Activated CD4-positive, CD25-positive, alpha-beta regulatory T cell (primary cell): ENCODE measurements at places on chromosomes 12 and 14.

- no peak for DNase-seq
These were observed 18.8 kb downstream of the TTC7B start for GRCh38 chr14:90797451-90797850.

- DNase-seq: no peak
These were observed 333.7 kb upstream of the OR4E1 start for GRCh38 chr14:22007363-22007762.

GRCh38 chr12:72369423-72369959, 97.3 kb downstream of the TRHDE start:
- DNase-seq: no peak

- DNase-seq: no peak
These were observed 56.2 kb downstream of the FNTB start for GRCh38 chr14:65042731-65043372.

DNA sequence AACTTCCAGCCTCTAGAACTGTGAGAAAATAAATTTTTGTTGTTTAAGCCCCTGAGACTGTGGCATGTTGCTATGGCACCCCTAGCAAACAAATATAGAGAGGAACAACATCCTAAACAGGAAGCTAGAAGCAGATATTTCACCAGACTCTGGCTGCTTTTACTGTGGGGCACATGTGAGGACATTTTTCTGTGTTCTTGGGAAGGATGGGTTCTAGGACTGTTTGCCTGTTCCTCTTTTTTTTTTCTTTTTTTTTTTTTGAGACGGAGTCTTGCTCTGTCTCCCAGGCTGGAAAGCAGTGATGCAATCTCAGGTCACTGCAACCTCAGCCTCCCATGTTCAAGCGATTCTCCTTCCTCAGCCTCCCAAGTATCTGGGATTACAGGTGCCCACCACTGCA, 4.2 kb upstream of the HRK start:
- no peak for DNase-seq

- no peak for DNase-seq
These were observed 98.0 kb downstream of the BBS10 start for GRCh38 chr12:76250256-76250655.

- DNase-seq: peak; percentile 54
These were observed 5.8 kb downstream of the TMEM253 start for GRCh38 chr14:21106498-21107282.

DNA sequence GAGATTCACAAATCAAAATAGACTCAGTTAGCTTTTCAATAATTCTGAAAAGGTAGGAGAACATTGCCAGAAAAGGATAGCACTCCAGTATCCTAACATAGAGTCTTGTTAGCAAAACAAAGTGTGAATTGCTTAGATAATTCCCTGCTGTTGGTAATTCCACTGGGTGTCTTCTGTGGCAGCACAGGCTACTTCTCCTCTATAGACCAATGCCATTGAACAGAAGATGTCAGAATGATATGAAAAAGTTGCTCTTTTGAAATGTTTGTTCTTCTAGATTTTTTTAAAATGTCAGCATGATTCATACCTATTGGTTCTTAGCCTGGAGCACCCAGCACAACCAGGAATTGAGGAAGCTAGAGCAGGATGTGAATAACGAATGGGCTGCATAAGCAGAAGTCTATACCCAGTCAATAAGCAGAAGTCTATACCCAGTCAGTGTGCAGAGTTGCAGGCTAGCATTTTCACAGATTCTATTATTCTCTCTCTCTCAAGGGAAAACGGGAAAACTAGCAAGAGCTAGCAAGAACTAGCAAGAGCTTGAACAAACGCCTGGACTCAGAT, 112.8 kb downstream of the SYT1 start:
- DNase-seq: no peak

DNA sequence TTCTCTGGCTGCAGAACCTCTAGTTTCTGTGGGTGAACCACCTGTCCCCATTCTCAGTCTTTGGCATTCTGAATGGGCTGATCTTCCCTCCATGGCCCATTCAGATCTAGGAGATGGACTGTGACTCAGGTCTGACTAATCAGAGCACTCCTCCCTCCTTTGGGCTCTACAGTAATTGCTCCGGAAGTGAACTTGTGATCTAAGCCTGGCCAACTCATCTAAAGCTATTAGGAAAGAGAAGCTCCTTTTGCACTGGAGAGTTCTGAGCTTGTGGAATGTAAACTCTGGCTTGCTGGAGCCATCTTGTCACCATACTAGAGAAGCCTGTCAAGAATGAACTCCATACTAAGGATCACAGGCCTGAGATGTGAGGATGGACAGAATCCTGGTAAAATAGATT, 168.2 kb downstream of the SUDS3 start:
- no peak for DNase-seq

- DNase-seq: no peak
These were observed 541.9 kb upstream of the SEL1L start for GRCh38 chr14:82075566-82075965.
